CD4-positive, CD25-positive, alpha-beta regulatory T cell (primary cell): ENCODE measurements at places on chromosomes 4 and X. TPM values are rescaled to one million over a fixed set of nuclear protein-coding genes. Genes with fewer than 3 reads are reported as not detected.

DNA sequence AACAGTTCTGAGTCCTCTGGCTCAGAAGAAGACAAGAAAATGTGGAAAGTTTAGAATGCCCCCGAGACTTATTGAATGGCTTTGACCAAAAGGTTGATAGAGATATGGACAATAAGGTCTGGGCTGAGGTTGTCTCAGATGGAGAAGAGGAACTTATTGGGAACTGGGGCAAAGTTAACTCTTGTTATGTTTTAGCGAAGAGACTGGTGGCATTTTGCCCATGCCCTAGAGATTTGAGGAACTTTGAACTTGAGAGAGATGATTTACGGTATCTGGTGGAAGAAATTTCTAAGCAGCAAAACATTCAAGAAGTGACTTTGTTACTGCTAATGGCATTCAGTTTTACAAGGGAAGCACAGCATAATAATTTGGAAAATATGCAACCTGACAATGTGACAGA is 1549.3 kb upstream of the ADGRL3 start:
- DNase-seq = no peak

DNA sequence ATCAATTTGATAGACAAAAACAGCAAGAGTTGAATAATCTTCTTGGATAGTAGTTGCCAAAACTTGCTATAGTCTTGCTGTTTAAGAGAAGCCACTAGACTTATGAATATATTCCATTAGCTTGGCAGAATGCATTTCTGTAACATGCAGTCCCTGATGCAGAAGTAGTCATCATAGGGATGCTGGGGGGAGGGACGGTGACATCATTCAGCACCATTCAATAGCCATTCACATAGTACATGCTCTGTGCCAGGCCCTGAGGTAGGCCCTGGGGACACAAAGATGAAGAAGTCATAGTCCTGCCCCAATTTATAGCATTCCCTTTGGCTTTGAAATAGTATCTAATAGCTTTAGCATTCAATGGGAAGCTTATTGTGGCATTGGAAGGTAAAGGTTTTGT is 185.5 kb upstream of the AFF2 start:
- DNase-seq = no peak

GRCh38 chr4:34318773-34319172 is 1925.5 kb downstream of the ARAP2 start:
- no peak for DNase-seq

- no peak for DNase-seq
Observed at GRCh38 chrX:24482823-24483415, 17.8 kb downstream of the PDK3 start.

DNA sequence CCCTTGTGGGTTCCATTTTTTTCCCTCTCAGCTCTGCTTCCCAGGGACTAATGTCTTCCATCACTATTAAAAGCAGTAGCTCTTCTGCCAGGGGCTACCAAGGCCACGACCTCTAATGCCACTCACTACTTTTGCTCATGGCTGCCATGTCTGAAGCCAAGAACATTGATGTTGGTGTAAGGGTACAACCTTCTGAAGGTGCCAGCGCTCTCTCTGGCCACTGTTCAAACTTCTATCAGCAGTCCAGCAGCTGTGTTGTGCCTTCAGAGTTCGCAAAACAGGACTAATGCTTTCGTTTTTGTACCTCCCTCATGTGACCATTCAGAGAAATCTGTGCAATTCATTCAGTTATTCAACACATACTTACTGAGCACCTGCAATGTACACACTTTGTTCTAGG is 121.5 kb upstream of the ENPEP start:
- no peak for DNase-seq

GRCh38 chr4:185344743-185345538 is 50.8 kb downstream of the LRP2BP start:
- DNase-seq = no peak

DNA sequence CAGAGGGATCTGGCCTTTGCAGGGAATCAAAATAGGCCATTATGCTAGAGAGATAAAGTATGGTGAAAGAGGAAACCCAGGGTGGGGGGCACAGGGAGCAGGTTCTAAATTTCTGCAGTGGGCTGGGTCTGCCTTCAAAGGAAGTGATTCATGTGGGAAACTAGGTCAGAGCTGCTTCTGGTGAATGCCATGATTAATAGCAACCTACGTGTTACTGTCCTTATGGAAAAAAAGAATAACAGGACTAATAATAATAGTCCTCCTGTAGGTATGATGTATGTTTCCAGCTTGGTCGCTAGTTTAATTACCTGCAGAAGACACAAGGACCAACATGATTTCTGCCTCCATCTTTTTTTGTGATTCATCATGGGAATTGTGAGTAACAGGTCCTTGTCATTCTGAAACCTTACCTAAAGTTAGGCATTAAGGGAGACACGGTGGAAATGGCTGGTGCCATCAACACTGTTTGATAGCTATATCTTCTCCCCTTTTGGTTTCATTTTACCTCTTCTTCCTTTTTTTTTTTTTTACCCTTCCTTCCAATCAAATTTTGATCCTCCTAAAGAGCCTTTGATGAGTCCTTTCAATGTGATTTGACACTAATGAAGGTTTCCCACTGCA is 180.4 kb downstream of the CPEB2 start:
- DNase-seq = peak; percentile 8

DNA sequence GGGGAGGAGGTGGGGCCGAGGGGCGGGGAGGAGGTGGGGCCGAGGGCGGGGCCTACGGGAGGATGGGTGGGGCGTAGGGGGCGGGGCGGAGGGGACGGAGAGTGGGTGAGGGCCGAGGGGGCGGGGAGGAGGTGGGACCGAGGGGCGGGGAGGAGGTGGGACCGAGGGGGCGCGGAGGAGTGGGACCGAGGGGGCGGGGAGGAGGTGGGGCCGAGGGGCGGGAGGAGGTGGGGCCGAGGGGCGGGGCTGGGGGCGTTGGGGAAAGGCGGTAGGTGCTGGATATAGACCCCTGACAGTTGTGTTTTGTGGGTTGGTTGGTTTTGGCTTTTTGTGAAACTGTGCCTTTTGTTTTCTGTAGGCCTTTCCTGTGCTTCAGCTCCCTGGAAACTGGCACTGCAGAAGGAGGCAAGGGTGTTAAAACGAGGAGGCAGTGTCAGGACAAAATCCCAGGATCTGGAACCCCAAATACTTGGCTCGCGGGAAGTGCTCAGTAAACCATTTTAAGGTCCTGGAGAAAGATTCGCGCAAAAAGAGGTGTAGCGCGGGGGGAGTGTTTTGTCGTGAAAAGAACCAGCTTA is 580 bp upstream of the MMGT1 start:
- peak; percentile 51 for DNase-seq

- no peak for DNase-seq
Observed at GRCh38 chr4:159047478-159048165, 55.3 kb upstream of the RAPGEF2 start.

DNA sequence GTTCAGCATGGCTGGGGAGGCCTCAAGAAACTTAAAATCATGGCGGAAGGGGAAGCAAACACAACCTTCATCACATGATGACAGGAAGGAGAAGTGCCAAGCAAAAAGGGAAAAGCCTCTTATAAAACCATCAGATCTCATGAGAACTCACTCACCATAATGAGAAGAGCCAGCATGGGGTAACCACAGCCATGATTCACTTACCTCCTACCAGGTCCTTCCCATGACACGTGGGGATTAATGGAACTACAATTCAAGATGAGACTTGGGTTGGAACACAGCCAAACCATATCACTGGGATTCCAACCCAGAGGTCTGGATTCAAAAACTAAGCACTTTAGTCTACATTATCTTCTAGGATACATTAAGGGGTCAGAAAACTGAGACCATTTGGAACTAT is 609.6 kb upstream of the SPANXN1 start:
- DNase-seq = no peak

- DNase-seq = no peak
Observed at GRCh38 chr4:82677327-82677726, 115.5 kb upstream of the TMEM150C start.

- DNase-seq = no peak
Observed at GRCh38 chr4:7299010-7299907, 106.9 kb downstream of the SORCS2 start.

GRCh38 chr4:168844353-168845049 is 165.6 kb downstream of the CBR4 start:
- no peak for DNase-seq

GRCh38 chr4:57220172-57220571 is 110.0 kb upstream of the IGFBP7 start:
- DNase-seq = no peak

GRCh38 chr4:52628543-52628942 is 30.6 kb downstream of the USP46 start:
- DNase-seq = no peak

- DNase-seq = no peak
Observed at GRCh38 chr4:189787216-189788031, 153.2 kb upstream of the FRG1 start.

- no peak for DNase-seq
Observed at GRCh38 chr4:106343865-106344646, 24.5 kb downstream of the GIMD1 start.

DNA sequence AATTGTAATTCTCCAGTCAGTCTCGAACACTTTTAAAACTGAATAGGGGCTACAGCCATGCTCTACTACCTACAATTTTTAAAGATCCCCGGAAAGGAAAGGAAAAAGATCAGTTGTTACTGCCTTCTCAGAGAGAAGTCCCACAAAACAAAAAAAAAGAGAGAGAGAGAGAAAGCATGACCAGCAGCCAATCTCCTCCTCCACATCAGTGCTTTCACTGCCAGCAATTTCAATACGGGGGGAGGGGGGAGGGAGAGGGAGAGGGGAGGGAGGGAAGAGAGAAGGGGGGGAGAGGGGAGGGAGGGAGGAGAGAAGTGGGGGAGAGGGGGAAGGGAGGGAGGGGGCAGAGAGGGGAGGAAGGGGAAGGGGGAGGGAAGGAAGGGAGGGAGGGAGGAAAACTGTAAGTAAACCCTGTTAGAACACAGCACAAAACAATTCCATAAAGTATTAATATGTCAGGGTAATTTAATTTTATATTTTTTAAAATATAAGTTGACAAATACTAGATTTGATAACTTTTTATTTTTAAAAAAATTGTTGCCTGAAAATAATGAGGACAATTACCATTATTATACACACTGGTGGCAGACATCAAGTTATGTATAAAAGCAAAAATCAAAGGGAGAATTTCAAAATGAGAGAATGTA is 108.0 kb downstream of the LRBA start:
- no peak for DNase-seq

- DNase-seq = no peak
Observed at GRCh38 chr4:120760047-120760446, 162.5 kb downstream of the PRDM5 start.

DNA sequence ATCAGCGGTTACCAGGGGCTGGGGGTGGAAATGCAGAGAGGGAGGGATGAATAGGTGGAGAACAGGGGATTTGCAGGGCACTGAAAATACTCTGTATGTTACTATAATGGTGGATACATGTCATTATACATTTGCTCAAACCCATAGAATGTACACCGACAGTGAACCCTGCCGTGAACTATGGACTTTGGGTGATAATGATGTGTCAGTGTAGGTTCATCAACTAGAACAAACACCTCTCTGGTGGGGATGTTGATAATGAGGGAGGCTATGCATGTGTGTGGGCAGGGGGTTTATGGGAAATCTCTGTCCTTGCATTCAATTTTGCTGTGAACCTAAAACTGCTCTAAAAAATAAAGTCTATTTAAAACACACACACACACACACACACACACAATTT is 11.5 kb downstream of the HPSE start:
- no peak for DNase-seq

GRCh38 chr4:173237762-173238161 is 69.2 kb downstream of the GALNT7 start:
- no peak for DNase-seq

- DNase-seq = peak; percentile 2
Observed at GRCh38 chrX:44054863-44055601, 81.8 kb upstream of the NDP start.

GRCh38 chr4:94446386-94446785 is 5.4 kb upstream of the PDLIM5 start:
- no peak for DNase-seq

GRCh38 chrX:101736651-101737050 is 77.0 kb upstream of the ARMCX2 start:
- DNase-seq = no peak

DNA sequence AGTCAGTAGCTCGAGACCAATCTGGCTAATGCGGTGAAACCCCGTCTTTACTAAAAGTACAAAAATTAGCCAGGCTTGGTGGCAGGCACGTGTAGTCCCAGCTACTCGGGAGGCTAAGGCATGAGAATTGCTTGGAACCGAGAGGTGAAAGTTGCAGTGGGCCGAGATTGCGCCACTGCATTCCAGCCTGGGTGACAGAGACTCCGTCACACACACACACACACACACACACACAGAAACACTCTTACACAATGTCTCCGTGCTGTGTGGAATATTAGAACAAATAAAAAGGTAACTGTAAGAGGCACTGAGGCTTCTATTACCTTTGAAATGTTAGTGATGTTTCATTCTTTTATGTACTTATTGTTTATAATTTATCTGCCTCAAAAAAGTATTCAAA is 326.6 kb downstream of the GPAT3 start:
- no peak for DNase-seq

The ELF4 gene
- polyA plus RNA-seq = 12.1 TPM

The NPFFR2 gene
- polyA plus RNA-seq = not detected

The PRR27 gene
- not detected for polyA plus RNA-seq

The ING2 gene
- 17.2 TPM for polyA plus RNA-seq

The ATOH1 gene
- not detected for polyA plus RNA-seq

The PABPC1L2A gene
- not detected for polyA plus RNA-seq

The PPEF2 gene
- not detected for polyA plus RNA-seq

The CT55 gene
- not detected for polyA plus RNA-seq

The ITIH6 gene
- not detected for polyA plus RNA-seq

The TMPRSS11B gene
- not detected for polyA plus RNA-seq

The FUNDC1 gene
- 26.1 TPM for polyA plus RNA-seq

The TMSB15B gene
- polyA plus RNA-seq = 13.8 TPM

The USP38 gene
- polyA plus RNA-seq = 25.8 TPM

The COL4A6 gene
- not detected for polyA plus RNA-seq

The SMARCA1 gene
- not detected for polyA plus RNA-seq
